HFF-Myc (cell line): ENCODE measurements at places on chromosomes 7 and 10.

DNA sequence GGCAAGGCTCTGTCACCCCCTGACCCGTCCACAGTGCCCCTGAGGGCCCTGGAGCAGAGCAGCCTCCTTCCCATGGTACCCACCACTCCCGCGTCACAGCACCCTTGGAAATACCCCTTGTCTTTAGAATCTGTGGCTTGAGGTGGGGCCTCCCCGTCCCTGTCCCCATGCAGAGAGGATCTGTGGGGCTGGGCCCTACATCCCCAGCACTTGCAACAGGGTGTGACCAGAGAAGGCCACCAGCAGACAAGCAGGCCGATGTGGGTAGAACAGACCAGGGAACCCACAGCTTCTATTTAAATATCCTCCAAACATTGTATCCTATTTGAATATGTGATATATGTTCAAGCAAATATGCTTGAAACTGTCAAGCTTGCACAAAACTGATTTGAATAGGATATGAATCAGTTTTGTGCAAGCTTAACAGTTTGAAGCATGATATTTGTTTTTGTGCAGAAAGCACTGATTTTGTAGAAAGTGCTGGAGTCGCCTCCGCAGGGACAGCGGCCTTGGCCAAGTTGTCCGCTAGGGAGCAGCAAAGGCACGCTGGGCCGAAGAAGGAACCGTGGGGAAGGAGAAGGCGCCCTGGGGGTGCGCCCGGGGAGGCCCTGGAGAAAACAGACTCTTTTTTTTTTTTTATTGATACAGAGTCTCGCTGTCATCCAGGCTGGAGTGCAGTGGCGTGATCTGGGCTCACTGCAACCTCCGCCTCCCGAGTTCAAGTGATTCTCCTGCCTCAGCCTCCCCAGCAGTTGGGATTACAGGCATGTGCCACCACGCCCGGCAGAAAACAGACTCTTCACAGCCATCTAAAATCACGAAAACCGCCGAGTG lies 2.2 kb downstream of the CFAP46 start:
- no peak for DNase-seq

DNA sequence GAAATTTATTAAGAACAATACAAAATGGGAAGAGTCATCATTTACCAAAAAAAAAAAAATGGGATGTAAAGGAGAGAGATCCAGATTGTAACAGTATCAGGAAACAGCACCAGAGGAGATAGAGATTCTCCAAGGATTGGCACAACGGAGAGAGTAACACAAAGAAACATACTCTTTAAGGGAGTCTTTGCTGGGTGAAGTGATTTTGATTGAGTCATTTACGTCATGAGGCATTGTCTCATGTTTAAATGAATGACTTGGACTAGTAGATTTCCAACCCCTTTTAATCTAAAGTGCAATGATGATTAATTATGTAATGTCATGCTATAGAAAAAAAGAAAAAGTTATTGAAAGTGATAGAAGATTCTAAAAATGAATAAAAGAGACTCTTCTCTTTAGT lies 68.8 kb downstream of the ITGB8 start:
- DNase-seq: no peak

- DNase-seq: no peak
Observed at GRCh38 chr7:14219125-14219524, 229.7 kb upstream of the ETV1 start.

DNA sequence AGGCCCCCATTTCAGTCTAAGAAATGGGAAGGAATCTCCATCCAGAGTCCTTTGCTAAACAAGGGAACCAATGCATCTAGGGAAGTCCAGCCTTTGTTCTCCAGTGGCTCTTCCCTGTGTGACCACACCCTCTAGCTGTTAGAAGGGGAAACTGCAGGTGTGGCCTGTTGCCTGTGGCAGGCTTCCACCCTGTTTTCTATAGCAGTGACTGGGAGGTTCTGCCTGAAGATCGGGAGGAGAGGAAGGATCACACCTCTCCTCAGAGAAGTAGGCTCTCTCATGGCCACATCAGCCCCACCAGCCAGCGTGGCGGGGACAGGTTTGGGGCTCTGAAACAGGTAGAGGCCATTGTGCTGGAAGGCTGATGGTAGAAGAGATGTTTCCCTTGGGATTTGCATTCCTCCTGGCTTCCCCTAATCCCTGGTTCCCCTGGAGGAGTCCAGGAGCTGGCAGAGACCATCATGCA lies 47.7 kb upstream of the TRIM8 start:
- no peak for DNase-seq

GRCh38 chr10:20494474-20494873 lies 402.6 kb downstream of the NEBL start:
- DNase-seq: no peak
